PC-3 (cell line): ENCODE measurements at places on chromosomes 3 and 15.
A peak's percentile ranks its signal among the peaks of the same experiment; 100 is the strongest.

DNA sequence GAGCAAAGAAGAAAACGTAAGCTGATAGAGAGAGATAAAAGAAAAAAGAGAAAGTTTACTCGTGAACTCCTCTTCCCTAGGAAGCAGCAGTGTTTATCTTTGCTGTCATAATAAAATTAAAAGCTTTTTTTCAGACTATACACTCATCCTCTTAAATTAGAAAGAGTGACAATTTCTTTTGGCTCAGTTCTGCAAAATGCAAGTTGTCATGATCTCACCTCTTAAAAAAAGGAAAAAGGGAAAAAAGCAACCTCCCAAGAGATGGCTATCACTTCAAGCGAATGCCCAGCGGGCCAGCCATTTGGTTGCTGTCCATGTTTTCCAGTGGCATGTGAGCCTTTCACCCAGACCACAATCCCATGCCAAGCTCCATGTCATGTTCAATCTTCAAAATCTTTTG lies 7.0 kb upstream of the THBS1 start:
- DNase-seq = no peak

DNA sequence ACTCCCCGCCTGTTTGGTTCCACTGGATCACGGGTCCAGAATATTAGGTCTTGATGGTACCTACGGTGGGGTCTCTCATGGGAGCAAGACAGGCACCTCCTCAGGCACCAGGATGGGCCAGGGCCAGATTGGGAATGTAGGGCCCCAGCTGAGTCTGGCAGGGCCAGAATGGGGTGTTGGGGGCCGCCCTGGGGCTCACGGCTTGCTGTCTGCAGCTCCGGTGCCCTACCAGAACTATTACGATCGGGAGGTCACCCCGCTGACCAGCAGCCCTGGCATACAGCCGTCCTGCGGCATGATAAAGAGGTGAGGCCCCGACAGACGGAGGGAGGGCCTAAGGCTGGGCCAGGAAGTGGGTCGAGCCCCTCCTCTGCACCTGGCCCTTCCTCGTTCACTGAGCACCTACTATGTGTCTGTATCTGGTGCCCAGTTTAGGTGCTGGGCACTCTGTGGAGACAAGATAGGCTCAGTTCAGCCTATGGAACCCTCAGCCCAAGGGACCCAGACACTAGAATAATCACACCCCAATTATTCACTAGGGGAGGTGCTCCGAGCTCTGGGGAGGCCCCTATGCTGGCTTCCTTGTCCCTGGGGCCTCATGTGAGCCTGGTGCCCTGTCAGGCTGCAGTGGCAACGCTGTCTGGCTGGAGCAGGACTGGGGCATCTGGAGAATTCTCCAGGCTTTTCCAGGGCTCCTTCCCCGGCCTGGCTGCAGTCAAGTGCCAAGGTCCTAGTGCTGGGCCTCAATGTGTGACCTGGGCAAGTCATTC lies 37.9 kb downstream of the PSTPIP1 start:
- DNase-seq = no peak

GRCh38 chr15:61653110-61653509 lies 407.1 kb downstream of the VPS13C start:
- no peak for DNase-seq

DNA sequence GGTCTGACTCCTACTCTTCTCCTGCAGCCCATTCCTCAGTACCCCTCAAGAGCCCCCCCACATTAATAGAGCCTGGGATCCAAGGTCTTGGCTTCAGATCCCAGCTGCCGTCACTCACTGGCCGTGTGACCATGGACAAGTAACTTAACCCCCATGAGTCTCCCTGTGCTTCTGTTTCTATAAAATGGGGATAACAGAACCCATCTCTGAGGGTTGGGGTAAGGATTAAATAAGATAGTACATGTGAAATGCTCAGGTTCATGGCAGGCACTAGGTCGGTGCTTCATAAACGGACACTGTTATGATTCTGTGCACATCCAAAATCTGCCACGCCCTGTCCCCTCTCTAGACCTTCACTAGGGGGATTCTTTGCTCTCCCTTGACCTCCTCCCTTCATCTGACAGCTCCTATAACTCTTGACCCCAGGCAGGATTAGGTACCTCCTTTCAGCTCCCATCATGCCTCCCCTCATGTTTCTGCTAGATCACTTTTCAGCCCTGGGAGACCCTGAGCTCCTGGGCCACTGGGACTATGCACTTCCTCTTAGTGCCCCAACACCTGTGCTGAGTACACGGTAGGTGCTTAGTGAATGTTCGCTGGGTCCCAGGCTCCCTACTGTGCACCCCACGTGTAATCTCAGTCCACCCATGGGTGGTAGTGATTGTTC lies 1.5 kb downstream of the CAND2 start:
- no peak for DNase-seq

DNA sequence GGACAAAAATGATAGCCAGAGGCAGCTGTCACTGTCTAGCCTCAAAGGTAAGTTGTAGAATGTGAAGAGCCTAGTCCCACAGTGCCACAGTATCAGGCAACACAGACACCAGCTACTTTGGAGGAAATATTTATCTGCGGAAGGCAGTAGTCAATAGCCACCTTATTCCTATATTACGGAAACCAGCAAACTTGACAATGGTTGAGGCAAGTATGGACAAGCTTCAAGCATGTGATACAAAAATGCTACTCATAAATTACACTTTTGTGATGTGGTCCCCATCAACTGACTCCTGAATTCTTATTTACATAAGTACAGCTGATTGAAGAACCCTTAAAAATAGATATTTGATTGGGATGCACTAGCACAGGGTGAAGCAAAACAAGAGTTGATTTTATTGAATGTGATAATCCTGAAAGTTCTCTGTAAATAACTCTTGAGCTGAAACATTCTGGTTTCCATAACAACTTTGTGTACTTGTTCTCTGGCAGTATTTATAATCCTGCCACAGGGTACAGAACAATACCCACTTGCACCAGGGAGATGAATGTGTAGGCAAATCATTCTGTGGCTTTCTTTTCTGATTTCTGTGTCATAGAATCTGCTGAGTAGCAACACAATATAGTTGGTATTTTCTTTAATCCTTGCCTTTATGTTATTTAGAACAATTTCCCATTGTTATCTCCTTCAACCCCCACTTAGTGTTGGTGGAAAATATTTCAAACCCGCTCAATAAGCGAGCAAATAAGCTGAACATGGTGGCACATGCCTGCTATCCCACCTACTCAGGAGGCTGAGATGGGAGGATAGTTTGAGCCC lies at the start of gene ANKUB1:
TSS of gene ANKUB1 (minus strand) at position 103 of the 819 bp plus-strand sequence. CDS start 188 bp downstream, outside the sequence.
- no peak for DNase-seq

- DNase-seq = no peak
Observed at GRCh38 chr3:51970606-51971300, 3.1 kb downstream of the ABHD14B start.

DNA sequence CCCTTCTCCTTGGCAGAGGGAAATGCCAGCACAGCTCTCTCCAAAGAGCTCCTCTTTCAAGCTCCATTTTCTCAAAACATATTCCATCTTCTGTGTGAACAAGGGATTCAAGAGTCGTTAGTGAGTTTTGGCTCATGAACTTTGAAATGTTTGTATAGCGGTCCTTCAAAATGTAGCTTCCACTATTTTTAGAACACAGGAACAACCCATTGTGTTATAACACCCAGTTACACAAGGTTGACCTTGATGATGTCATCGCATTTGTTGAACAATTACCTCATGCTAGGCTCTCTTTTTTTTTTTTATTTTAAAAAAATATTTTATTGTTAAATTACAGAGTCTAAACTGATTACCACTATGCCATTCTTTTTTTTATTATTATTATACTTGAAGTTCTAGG lies 251.7 kb downstream of the THSD4 start:
- no peak for DNase-seq

DNA sequence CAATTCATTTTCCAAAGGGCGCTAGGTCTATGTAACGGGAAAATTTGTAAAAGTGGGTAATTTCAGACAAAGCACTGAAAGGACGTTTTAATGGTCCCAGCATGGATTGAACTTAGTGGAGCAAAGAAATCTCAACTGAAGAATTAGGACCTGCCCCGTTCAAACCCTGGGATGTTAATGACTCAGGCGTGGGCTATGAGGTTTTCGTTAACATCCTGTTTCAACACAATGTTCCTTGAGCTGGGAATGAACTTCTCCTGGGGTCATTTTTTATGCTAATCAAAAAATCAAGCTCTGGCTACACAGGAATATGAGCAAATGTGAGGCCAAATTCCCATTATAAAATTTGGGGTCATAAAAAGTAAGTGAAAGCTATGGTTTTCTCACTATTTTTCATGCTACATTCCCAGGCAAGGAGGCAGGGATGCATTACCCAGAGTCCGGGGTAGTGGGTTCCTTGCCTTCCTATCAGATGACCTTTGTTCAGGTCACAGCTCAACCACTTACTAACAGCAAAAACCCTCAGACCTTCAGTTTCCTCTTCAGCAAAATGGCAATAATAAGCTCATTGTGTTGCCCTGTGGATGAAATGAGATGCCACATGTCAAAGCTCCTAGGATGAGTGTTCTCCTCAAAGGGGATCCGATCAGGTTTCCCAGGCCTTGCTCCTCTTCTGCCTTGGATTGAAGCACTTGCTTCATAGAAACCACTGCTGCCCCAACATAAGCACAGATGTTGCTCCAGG lies 271.4 kb downstream of the ARRDC4 start:
- DNase-seq = no peak

GRCh38 chr15:57500979-57501576 lies 90.6 kb upstream of the MYZAP start:
- DNase-seq = peak; percentile 18

GRCh38 chr15:91925794-91926193 lies 72.3 kb downstream of the SLCO3A1 start:
- no peak for DNase-seq

- DNase-seq = no peak
Observed at GRCh38 chr3:25554376-25554775, 110.3 kb downstream of the TOP2B start.

DNA sequence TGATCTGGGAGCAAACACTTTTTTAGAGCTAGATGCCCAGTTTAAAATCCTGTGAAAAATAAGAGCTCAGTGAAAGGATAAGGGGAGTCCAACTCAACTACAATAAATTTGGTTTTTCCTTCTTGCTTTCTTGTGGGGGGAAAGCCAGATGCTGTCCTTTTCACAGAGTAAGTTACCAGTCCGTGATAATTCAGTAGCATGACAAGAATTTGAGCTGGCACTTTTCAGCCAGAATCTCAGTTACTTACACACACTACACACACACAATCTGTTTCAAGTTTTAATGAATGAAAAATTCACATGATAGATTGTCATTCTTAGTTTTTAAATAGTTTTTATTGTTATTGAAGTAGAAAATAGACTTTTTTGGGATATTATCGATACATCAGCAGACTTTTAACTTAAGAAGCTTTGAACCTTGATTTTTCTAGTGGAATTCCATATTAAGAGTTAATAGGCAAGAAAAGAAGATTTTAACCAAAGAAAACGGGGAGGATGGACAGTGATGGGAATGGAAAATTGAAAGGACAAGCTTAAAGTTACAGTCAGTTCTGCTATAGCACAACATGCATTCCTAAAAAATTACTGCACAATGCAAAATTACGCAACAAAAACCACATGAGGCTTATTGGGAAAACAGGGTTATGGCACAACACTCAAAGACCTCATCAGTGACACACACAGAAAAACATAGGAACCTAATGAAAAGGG lies 47.0 kb downstream of the PSMD6 start:
- peak; percentile 47 for DNase-seq

- peak; percentile 89 for DNase-seq
Observed at GRCh38 chr3:45182915-45183871, 37.0 kb upstream of the CDCP1 start.

- no peak for DNase-seq
Observed at GRCh38 chr3:127173516-127174166, 19.3 kb upstream of the PRR23E start.

GRCh38 chr15:52162260-52162659 lies 28.9 kb downstream of the GNB5 start:
- no peak for DNase-seq

DNA sequence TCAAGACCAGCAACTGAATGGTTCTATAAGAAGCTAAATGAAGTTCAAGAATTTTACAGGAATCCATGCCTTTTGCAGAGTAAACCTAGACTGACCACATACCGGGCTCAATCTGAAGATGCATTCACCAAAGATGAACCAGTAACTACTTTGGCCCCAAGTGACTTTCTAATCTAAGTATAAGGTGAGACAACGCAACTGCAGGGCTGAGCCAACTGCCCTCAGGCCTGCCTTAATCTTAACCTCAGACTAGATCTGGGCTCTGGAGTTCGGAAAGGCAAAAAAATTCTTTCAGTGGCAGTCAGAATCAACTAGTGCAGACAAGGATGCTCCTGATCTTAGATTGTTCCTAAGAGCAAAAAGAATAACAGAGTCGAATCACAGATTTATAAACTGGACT lies 48.3 kb downstream of the EXD1 start:
- DNase-seq = no peak
